SHP77 (cell line): ENCODE measurements at places on chromosomes 11 and 22.

DNA sequence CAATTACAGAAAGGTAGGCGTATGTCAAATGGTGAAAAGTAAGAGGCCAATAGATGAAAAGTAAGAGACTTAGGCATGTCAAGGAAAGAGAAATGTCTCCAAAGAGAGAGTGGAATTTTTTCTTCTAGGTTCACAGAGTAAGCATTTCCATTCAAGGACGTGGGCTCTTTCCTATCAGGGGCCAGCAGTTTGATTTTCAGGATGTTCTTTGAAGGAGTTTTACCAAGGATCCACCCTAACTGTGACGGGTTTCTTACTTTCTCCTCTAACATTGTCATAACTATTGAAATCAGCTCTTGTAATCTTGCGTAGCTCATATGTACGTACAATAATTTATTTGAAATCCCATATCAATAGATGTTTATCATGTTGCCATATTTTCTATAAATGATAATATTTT, 2112.2 kb upstream of the RAG2 start:
- no peak for DNase-seq

DNA sequence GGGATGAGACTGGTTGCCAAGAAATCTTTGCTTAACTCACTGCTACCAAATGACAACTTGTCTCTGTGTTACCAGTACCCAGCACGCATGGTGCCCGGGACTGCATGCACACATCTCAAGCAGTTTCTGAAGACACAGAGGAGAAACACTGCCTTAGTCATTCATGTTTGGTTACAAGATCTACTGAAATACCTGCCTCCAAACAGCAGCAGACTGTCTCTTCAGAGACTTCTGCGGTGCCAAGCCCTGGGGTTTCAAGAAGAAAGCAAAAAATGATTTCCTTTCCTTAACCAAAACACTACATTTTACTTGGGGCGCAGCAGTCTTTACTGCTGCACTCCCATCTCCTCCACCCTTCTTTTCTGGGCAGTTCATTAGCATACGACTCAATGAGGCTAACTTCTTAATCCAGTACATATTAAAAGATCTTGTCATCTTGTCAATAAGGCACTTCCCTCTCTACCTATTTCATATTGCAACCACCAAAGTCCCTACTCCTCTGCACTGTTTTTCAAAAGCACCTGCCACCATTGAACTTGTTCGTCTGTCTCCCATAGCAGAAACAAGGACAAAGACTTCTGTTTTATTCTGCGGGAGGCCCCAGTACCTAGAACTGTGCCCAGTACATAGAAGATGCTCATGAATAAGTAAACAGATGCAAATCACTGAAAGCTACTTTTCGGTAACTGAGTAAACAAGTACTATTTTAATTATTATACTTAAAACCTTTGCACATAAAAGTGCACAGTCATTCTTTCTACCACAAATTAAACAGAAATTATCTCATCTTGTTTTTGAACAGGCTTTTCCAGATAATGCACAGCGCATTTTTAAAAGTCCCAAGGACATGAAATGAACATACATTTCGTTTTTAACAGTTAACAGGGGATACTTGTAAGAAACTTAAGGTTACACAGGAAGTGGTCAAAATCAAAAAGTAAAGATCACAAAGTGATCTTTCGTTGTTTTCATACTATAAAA, 4.0 kb downstream of the NAP1L4 start:
- DNase-seq, result no peak

GRCh38 chr11:2576111-2576510, 123.7 kb downstream of the KCNQ1OT1 start:
- no peak for DNase-seq

DNA sequence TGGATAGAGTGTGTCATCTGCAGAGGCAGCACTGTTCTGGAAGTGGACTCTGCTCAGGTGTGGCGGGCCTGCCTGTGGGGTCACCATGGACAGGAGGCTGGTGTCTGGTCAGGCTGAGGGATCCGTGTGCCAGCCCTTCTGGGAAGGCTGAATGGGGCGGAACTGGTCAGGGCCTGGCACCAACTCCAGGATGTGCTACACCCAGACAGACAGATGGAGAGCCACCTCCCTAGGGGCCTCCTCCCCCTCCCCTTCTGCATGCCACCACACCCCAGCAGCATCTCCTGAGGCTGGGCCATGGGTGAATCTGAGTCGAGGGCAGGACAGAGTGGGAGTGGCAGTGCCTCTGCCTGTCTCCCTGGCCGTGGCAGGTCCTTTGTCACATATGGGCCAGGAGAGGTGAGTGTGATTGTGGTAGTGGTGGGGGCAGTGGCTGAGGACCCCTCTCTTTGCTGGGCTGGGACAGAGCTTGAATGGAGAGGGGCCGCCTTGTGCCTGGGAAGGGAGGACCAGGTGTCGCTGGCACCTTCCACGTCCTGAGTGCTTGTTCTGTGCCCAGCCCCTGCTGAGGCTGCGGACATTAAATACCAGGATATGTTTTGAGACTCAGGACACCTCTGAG, 29.1 kb downstream of the ST3GAL4 start:
- no peak for DNase-seq
